D341Med (cell line): ENCODE measurements at places on chromosomes 7 and 10.

DNA sequence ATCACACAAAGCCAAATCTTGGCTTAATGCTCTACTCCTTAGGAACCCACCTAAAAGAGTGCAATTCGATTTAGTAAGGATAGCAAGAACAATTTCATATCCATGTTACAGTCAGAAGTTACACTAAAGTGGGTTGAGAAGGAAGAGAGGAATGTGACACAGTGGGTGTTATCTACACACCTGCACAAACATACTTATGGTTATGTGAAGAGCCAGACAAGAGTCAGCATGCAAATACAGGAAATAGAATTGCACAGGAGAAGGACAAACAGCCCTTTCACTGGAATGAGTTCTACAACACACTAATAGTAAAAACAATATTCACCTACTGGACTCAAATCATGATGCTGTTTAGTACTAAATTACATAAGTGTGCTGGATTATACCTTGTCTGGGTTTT, 262.8 kb downstream of the DGKB start:
- no peak for DNase-seq

DNA sequence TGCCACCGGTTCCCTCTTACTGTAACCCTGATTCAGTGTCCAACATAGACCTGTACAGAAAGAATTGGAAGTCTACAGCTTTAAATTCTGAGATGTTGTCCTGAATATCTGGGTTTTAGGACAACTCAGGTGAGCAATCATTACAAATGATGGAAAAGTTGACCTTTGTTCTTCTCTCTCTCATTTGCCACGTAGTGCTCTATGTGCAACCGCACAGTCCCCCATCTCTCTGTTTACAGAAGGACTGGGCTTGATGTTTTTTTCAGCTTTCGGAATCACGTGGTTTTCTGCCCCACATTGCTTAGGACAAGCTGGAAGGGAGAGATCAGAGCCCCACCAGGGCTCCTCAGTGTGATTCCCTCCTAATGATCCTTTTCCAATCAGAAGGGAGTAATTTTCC, 22.2 kb downstream of the NEUROD6 start:
- DNase-seq = no peak

DNA sequence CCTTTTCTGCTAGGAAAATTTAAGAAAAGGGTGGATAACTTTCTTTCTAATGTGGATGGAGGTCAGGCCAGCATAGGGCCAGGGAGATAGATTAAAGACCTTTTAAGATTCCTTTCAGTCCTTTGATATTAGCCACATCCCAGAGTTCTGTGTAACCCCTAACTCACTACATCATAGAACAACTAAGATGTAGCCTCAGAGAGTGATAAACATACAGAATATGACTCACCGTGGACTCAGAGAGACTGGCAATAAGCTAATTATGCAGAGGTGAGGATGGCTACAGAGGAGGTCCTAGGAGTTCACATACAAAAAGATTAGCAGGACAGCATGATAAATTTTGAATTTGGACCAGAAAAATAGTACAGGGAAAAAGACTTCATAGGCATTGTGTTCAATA, 141.0 kb downstream of the AOAH start:
- no peak for DNase-seq

- no peak for DNase-seq
These were observed 17.6 kb upstream of the DDIT4 start for GRCh38 chr10:72255977-72256729.

DNA sequence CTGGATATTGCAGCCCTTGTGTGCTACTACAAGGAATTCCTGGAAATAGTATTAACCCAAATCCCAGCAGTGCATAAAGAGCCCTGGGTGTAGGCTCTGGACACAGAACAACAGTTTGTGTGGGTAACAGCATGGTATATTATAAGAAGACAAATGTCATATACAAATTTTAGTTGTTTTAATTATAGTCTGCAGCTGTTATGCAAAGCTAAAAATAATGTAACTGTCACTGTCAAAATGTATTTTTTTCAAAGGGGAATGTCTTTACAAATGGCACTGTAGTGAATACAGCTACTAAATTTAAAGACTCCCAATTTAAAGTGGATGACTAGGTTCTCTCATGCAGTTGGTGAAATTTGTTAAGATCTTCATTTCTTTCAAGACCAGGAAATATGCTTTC, 339.0 kb downstream of the GPR37 start:
- DNase-seq = no peak

GRCh38 chr10:108490944-108491343, 1326.4 kb upstream of the SORCS1 start:
- DNase-seq = no peak
